ENCODE measurements at places on chromosomes 7 and 10. TPM values are rescaled to one million over a fixed set of nuclear protein-coding genes. Genes with fewer than 3 reads are reported as not detected.

- no peak for DNase-seq
Measured at GRCh38 chr10:11896549-11897200, 73.5 kb downstream of the PROSER2 start.

DNA sequence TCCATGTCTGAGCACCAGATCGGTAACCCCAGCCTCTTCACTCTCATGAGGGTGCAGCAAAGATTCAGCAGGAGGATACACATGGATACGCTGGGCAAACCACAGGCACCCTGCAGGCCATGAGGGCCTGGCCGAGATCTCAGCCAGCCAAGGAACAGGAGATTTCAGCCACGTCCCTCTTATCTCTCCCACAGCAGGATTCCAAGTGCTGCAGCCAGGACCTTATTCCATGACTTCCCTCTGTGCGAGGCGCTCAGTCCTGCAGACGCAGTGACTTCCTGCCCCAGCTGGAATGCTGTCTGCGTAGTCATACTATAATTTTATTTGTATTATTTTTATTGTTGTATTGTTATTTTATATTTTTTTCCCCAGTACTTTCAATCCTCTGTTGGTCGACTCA, 66.8 kb downstream of the PTPRN2 start:
- DNase-seq = no peak

- DNase-seq = no peak
Measured at GRCh38 chr7:28356619-28357018, 55.7 kb upstream of the CREB5 start.

The CREB5 gene
- total RNA-seq = 1.0 TPM

- DNase-seq = no peak
Measured at GRCh38 chr10:132385721-132386418, 11.1 kb upstream of the PWWP2B start.

GRCh38 chr10:110323503-110323902, 18.8 kb upstream of the SMNDC1 start:
- DNase-seq = no peak
